KG1 (cell line): ENCODE measurements at places on chromosomes 1 and 21.

DNA sequence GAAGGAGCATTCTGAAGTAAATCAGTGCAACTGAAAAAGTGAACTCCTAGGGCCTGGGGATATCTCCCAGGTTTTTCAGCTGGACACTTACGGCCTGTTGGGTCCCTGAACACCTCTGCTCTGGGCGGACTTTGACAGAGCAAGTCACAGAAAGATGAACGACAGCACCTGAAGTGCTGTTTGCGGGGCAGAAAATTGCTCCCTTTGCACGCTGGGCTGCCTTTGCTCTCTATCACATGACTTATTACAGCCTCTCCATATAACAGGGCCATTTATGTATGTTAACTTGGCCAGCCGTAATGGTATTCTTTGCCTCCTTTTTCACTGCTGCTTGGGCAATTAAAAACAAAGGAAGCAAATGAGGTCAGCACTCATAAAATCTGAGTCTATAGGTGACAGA lies 332.9 kb downstream of the BARHL2 start:
- DNase-seq: no peak

DNA sequence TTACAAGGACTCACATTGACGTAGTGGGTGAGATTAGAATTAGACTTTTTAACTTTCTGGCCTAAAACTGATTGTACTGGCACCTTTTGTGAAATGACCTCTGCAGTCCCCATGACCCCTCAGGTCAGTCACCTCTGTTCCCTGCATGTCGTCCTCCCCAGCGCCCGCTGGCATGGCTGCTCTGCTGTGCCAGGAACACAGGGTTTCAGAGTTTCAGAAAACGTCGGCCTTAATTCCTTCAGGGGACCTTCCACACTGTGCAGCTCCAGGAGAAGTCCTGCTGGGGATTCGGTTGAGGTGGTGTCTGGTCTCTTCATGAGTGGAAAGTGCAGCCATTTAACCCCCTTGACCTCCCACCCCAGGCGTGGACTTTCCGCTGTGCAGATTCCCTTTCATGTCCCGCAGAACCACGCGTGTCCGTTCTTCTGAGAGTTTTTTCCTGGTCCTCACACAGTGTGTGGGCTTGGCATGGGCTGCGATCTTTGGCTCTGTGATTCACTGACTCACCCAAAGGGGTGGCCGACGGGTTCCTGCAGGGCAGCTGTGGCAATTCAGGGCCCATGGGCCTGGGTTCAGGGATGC lies 158.4 kb upstream of the COL6A1 start:
- DNase-seq: no peak

- no peak for DNase-seq
These were observed 87.4 kb upstream of the TMEM51 start for GRCh38 chr1:15066191-15066590.

GRCh38 chr1:89095737-89096136 lies 30.2 kb downstream of the GBP2 start:
- no peak for DNase-seq

GRCh38 chr1:1976031-1976430 lies 27.6 kb downstream of the CFAP74 start:
- no peak for DNase-seq

DNA sequence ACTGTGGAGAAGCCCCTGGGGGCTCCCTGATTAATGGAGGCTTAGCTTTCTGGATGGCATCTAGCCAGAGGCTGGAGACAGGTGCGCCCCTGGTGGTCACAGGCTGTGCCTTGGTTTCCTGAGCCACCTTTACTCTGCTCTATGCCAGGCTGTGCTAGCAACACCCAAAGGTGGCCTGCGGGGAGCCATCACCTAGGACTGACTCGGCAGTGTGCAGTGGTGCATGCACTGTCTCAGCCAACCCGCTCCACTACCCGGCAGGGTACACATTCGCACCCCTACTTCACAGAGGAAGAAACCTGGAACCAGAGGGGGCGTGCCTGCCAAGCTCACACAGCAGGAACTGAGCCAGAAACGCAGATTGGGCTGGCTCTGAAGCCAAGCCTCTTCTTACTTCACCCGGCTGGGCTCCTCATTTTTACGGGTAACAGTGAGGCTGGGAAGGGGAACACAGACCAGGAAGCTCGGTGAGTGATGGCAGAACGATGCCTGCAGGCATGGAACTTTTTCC lies 24.8 kb downstream of the PCSK9 start:
- no peak for DNase-seq

GRCh38 chr1:107534632-107535031 lies 393.8 kb downstream of the NTNG1 start:
- no peak for DNase-seq

DNA sequence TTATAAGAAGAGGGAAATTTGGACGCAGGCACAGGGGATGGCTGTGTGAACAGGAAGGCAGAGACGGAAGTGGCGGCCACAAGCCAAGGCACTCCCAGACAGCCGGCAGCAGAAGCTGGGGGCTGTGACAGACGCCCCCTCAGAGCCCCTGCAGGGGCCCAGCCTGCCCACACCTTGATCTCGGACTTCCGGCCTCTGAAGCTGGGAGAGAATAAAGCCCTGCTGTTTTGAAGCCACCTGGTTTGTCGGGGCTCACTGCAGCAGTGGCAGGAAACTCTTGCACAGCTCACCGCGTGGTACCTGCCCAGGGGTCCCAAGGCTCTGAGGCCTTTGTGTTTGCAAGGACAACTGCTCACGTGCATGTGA lies 13.7 kb downstream of the MEGF6 start:
- DNase-seq: peak; percentile 57
